Cerebellum (tissue), 4 donors: ENCODE measurements at places on chromosomes 5 and 9. TPM values are rescaled to one million over a fixed set of nuclear protein-coding genes. Genes with fewer than 3 reads are reported as not detected.

Gene SUSD1
- 34.2 TPM for total RNA-seq

GRCh38 chr9:5832071-5832537, 813 bp downstream of the ERMP1 start:
- DNase-seq = no peak

Gene GNAQ
- 186 TPM for total RNA-seq

DNA sequence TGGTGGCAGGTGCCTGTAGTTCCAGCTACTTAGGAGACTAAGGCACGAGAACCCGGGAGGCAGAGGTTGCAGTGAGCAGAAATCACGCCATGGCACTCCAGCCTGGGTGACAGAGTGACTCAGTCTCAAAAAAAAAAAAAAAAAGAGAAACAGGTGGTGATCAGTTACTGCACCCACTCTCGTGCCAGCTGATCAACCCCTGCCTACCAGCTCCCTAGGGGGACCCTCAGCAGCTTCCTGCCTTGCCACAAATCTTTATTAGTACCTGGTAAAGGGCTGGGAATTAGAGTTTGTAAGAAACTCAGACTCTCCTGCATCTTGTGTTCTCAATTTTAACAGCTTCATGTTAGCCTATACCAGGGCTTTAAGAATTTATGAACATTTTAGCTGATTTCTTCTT, 914.9 kb downstream of the EFNA5 start:
- DNase-seq = no peak

Gene CDH9
- 16.0 TPM for total RNA-seq

DNA sequence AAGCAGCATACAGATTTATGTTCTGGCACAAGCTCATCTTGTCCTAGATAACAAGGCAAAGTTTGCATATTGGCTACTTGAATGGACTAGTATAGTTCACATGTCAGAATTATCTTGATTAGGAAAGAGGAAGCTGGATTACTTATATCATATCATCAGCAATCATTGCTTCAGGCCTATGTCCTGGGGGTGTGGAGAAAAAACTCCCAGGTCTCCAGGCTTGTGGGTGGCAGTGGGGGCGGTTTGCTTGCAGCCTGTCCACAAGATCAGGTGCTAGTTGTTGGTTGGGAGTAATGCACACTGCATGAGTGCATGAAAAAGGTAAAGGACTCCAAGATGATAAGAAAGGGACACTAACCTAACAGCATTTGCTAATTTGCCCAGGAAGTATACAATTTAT, 326.4 kb upstream of the PDE4D start:
- no peak for DNase-seq

DNA sequence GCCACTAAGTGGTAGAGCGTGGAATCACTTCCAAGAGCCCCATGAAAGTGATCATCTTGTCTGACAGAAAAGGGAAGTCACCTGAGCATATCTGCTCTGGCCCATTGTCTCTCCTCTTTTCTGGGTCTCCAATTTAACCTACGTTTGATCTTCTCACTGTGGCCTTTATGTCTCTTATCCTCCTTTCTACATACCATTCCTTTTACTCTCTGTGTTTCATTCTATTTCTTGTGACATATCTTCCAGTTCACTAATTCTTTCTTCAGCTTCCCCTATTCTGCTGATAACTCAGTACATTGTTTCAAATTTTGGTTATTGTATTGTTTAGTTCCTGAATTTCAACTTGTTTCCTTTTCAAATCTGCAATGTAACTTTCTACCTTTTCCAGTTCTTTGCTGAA, 132.5 kb downstream of the GPBP1 start:
- DNase-seq = no peak
